ENCODE measurements at places on chromosomes 16 and 17.
A peak's percentile ranks its signal among the peaks of the same experiment; 100 is the strongest.

GRCh38 chr17:50710025-50710424 is 2.3 kb upstream of the ANKRD40 start:
- DNase-seq, result no peak

- DNase-seq, result no peak
Observed at GRCh38 chr16:81094771-81095251, 1.4 kb downstream of the GCSH start.

DNA sequence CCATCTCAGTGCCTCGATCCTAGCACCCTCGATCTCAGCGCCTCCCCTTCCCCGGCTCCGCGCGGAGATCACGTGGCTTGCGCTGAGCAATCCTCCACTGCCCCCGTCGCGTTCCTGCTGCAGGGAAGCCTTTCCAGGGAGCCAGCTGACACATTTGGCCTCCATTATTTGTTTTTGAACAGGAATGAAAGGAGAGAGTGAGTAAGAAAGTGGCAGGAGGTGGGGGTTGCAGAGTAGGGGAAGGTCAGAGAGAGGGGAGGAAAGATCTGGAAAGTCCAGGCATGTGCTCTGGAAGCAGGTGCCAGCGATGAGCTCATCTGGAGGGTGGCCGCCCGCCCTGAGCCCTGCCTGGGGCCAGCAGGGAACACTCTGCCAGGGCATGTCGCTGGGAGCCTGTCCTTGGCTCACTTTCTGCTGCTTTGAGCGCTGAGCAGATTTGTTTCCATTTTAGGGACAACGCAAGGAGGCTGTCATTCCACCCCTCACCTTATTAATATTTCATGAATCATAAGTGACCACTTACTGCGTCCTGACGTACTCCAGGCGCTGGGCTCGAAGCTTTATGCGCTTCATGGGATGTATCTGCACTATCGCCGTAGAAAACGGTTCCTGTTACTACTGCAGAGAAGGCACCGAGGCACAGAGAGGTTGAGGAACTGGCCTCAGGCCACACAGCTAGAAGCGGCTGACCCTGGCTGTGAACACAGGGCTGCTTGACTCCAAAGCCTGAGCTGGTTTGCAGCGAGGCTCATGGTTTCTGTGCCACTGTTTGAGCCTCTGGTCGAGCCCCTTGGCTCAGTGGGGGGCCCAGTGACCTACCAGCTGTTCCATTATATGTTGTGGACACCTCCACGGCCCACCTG is 283.1 kb downstream of the SEC14L1 start:
- DNase-seq, result peak; percentile 74

DNA sequence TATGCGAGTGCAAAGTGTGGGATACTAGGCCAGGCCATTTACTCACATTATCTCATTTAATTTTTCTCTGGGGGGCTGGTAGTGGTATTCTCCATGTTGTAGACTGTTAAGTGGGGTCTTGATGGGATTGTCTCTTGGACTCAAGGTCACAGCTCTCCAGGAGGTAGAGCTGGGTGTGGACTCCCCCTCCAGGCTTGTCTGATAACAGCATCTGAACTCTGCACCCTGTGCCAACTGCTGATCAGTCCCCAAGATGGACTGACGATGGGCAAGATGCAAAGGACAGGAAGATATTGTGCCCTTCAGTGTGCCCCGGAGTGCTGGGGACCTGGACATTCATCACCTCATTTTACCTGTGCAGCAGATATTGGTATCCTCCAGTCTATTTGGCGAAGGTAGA is 147.8 kb downstream of the MSI2 start:
- no peak for DNase-seq

DNA sequence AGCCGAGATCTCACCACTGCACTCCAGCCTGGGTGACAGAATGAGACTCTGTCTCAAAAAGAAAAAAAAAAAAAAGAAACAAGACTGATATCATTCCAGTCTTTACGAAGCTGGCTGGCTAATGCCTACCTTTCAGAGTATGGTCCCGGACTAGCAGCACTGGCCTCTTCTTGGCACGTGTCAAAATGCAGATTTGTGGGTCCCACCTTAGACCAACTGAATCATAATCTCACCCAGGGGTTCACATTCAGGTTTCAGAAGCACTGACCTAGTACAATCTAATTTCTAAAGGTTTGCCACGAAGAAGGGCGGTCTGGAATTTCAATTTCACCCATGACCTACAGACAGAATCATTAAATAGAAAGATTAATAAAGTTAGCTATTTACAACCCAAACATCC is 43.4 kb upstream of the GRIN2A start:
- no peak for DNase-seq

- DNase-seq, result peak; percentile 32
Observed at GRCh38 chr17:56834380-56835263, 671 bp downstream of the DGKE start.

DNA sequence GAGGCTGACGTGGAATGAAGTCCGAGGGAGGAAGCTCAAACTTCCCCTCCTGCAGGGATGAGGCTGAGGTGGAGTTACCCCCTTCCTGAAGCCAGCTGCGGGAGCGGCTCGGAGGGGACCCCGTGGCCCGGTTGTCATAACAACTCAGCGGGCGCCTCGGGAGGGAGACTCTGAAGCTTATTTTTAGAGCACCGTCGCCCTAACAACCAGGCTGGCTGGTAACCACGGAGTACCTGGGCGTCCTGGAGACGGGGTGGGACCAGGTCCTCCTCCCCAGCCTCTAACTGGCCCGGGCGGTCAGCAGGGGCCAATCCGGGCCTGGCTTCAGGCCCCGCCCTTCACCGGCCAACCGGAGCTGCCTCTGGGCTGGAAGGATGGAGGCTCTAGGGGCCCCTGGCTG is 27.7 kb downstream of the NECAB2 start:
- DNase-seq, result no peak

- peak; percentile 44 for DNase-seq
Observed at GRCh38 chr16:67013823-67014633, 14.9 kb upstream of the CBFB start.

GRCh38 chr16:50169555-50170096 is 16.5 kb downstream of the TENT4B start:
- DNase-seq, result no peak

GRCh38 chr16:53744449-53744848 is 40.5 kb downstream of the FTO start:
- DNase-seq, result no peak

- DNase-seq, result no peak
Observed at GRCh38 chr16:75160386-75160785, 12.1 kb downstream of the ZFP1 start.

- no peak for DNase-seq
Observed at GRCh38 chr16:10554569-10554968, 25.8 kb downstream of the EMP2 start.

DNA sequence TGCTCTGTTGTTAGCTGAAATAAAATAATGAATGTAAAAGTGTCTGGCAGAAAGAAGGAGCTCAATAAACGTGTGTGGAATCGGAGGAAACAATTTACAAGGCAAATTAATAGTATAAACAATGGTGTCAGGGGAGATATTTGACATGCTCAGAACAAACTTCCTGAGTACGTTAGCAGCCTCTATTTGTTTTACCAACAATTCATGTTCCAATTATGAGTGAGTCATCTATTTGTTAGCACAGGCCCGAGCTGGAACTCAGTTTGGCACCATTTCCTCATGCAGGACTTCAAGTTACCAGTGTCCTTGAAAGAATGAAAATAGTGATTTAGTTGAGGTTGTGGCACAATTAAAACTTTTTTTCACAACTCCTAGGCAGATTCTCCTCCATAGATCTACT is 9.1 kb downstream of the ASIC2 start:
- DNase-seq, result peak; percentile 81

DNA sequence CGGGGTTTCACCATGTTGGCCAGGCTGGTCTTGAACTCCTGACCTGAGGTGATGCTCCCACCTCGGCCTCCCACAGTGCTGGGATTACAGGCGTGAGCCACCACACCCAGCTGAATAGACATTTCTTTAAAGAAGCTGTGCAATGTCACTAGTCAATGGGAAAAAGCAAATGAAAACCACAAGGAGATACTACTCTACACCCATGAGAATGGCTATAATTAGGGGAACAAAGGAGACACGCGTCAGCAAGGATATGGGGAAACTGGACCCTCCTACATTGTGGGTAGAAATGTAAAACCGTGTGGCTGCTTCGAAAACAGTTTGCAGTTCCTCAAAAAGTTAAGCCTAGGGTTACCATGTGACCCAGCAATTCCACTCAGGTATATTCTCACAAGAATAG is 103.4 kb downstream of the VPS53 start:
- DNase-seq, result no peak

GRCh38 chr16:51542981-51543815 is 392.1 kb upstream of the SALL1 start:
- DNase-seq, result no peak

GRCh38 chr16:71537643-71538042 is 11.4 kb downstream of the CHST4 start:
- peak; percentile 58 for DNase-seq

DNA sequence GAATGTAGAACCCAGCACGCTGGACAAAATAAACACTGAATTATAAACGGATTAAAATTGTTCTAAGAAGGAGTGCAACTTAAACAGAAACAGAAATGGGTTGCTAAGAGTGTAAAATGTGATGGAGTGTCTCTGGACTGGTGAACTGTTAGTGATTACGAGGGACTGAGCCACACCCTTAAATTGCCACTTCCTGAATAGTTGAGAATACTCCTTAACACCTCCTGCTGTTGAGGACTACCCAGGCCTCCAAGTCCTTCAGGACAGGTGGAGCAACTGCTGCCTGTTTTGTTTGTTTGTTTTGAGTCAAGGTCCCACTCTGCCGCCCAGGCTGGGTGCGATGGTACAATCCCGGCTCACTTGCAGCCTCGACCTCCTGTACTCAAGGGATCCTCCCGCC is 25.8 kb upstream of the IRF8 start:
- no peak for DNase-seq

GRCh38 chr17:17700251-17700969 is 19.2 kb downstream of the RAI1 start:
- DNase-seq, result no peak

- DNase-seq, result no peak
Observed at GRCh38 chr17:57255182-57255775, 1.0 kb upstream of the MSI2 start.

DNA sequence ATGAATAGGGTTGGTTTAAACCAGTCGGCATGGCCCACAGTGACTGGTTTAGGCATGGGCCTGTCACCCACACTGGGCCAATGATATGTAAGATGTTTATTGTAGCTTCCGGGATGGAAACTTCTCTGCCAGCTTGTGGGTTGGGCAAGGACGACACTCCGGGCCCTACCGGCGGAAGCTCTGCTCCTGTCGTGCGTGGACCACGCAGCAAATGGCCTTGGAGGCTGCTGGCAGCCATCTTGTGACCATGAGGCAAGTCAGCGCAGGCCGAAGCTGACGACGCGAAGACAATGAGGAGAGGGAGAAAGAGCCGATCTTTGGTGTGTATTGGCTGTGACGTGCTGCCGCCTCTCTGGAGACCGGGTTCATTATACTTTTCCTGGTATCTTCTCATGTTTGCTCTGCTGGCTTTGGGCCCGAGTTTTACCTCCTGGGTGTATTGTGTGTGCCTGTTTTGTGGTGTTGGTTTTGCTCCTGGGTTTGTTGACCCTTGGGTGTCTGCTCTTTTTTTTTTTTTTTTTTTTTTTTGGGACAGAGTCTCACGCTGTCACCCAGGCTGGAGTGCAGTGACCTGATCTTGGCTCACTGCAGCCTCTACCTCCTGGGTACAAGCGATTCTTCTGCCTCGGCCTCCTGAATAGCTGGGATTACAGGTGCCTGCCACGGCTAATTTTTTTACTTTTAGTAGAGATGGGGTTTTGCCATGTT is 15.4 kb downstream of the SLC25A10 start:
- no peak for DNase-seq

DNA sequence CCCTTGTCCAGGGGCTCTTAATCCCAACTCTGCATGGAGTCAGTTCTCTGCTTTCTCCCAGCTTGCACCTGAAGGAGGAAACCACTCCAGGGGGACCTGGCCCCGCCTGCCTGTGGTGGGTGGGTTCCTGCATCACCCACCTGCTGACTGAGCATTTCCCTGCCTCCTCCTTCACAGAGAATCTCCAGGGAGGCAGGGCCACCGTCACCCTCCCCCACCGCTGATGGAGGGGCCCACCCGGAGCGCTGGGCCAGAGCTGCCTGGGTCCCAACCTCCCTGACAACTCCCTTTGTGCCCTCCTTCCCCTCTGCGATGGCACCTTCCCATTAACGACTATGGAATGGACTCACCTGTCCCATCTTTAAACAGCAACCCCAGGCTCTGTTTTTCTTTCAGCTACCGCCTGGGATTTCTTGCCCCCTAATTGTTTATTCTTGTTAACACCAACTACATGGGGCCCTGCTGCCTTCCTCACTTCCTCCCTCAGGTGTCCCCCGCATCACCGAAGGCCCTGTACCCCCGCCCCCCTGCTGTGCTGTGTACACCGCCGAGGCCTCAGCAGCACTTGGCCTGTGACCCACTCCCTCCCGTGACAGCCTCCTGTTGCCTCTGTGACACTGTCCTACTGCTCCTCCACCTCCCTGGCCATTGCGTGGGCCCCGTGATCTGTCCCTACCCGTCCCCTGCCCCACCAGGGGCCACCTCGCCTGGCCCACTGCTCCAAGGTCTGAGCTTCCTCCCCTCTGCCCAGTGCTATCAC is 842 bp upstream of the TEDC2 start:
- DNase-seq, result no peak

DNA sequence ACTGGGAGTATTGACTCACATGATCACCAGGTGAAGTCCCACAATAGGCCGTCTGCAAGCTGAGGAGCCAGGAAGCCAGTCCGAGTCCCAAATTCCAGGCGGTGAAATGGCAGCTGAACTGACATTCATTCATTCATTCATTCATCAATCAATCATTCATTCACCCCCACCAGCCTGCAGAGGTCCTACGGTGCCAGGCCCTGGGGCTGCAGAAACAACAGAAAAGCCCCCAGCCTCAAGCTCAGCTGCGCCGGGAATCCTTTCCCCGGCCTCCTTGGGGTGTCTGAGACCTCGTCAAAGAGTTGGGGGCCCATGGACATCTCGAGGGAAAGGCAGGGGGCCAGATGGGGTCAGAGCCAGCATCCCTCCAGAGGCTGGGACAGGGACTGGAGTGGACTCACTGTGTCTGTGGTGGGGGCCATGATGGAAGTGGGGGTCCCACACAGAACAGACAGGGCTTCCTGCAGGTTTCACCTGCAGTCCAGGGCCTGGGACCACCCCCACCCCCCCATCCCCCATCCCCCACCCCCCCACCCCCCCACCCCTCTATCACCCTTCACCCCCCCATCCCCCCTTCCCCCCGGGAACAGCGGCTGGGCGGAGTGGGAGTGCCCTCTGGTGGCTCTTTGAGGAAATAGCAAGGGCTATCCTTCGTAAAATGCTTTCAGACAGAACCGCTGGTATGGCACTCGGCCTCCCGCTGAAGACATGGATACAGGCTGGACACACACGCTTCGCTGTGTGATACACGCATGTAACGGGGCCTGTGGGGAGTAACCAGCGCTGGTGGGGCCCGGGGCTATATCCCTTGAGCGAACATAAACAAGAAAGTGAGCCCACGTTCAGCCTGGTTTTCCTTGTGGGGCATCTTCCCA is 8.5 kb upstream of the ZC3H18 start:
- peak; percentile 72 for DNase-seq

GRCh38 chr17:64661726-64661975 is 456 bp downstream of the SMURF2 start:
- DNase-seq, result no peak

- no peak for DNase-seq
Observed at GRCh38 chr16:78761427-78761826, 662.0 kb downstream of the WWOX start.

- no peak for DNase-seq
Observed at GRCh38 chr16:78551487-78552085, 452.1 kb downstream of the WWOX start.

GRCh38 chr17:59105852-59106462 is 723 bp downstream of the TRIM37 start:
- peak; percentile 54 for DNase-seq
